ENCODE measurements at places on chromosomes 12 and 14.

DNA sequence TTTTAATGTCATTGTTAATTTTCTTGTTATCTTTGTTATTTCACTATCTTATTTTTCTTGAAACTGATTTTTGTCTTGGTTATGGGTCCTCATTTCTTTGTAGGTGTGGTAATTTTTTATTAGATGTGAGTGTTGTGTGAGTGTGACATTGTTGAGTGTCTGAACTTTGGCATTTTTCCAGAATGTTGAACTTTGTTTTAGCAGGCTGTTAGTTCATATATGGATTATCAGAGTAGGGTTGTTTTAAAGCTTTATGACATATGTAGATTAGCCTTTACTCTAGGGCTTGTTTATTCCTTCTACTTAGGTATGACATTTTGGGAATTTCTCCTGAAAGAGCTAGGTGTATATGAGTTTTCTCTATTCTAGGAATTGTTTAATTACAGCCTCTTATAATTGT is 103.9 kb downstream of the ARID2 start:
- ATAC-seq: no peak
- no peak overlapping the region for H3K27ac ChIP-seq
- no peak overlapping the region for H3K4me3 ChIP-seq
- H3K27me3 ChIP-seq: no peaks in the 10 kb centered on the region

GRCh38 chr14:92565718-92566115 is 52.1 kb downstream of the RIN3 start:
- peaks cover 13% of the 10 kb centered on the region for H3K36me3 ChIP-seq
- H3K27me3 ChIP-seq: no peaks in the 10 kb centered on the region
- ATAC-seq: no peak
- H3K4me3 ChIP-seq: no peak overlapping the region
- no peak overlapping the region for H3K27ac ChIP-seq

DNA sequence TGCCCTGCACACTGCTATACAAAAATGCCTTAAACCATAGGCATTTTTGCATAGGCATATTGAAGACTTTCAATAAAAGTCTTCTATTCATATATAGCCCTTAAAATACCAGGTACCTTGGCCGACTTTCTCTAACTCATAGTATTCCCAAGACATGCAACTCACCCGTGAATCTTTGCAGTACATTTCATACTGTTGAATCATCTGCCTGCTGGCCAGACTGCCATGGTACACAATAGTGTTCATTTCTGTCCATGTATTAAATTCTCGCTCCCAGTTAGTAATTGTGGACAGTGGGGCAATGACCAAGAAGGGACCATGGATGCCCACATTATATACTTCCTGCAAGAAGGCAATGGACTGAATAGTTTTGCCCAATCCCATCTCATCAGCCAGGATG is 24.3 kb upstream of the SUPT16H start:
- no peak for ATAC-seq
- no peaks in the 10 kb centered on the region for H3K4me1 ChIP-seq
- no peak overlapping the region for H3K4me3 ChIP-seq
- H3K27me3 ChIP-seq: no peaks in the 10 kb centered on the region
- no peak overlapping the region for H3K27ac ChIP-seq

- no peaks in the 10 kb centered on the region for H3K4me1 ChIP-seq
- no peaks in the 10 kb centered on the region for H3K27me3 ChIP-seq
- H3K36me3 ChIP-seq: no peaks in the 10 kb centered on the region
- ATAC-seq: no peak
- H3K27ac ChIP-seq: no peak overlapping the region
- H3K4me3 ChIP-seq: no peak overlapping the region
Measured at GRCh38 chr12:84034871-84035270, 877.7 kb downstream of the SLC6A15 start.

GRCh38 chr12:112549031-112549430 is 130.3 kb downstream of the PTPN11 start:
- no peak overlapping the region for H3K4me3 ChIP-seq
- peaks cover 48% of the 10 kb centered on the region for H3K27me3 ChIP-seq
- ATAC-seq: no peak
- H3K27ac ChIP-seq: no peak overlapping the region

- H3K27me3 ChIP-seq: peaks cover 45% of the 10 kb centered on the region
- H3K4me1 ChIP-seq: peaks cover 27% of the 10 kb centered on the region
- H3K36me3 ChIP-seq: peaks cover 42% of the 10 kb centered on the region
- H3K4me3 ChIP-seq: no peak overlapping the region
- peak overlapping the region; percentile 7 for H3K27ac ChIP-seq
Measured at GRCh38 chr12:47894068-47894467, 10.7 kb downstream of the VDR start.

GRCh38 chr14:32224737-32225377 is 21.8 kb upstream of the RNU6-8 start:
- H3K4me3 ChIP-seq: no peak overlapping the region
- H3K27ac ChIP-seq: peak overlapping the region; percentile 1
- H3K4me1 ChIP-seq: peaks cover 7% of the 10 kb centered on the region
- no peaks in the 10 kb centered on the region for H3K27me3 ChIP-seq
- H3K36me3 ChIP-seq: no peaks in the 10 kb centered on the region
- ATAC-seq: peak; percentile 83

- no peak overlapping the region for H3K4me3 ChIP-seq
- ATAC-seq: no peak
- H3K27me3 ChIP-seq: no peaks in the 10 kb centered on the region
- H3K27ac ChIP-seq: no peak overlapping the region
- peaks cover 51% of the 10 kb centered on the region for H3K4me1 ChIP-seq
- H3K36me3 ChIP-seq: peaks cover 41% of the 10 kb centered on the region
Measured at GRCh38 chr12:123243671-123244262, 10.5 kb downstream of the MTRFR start.

DNA sequence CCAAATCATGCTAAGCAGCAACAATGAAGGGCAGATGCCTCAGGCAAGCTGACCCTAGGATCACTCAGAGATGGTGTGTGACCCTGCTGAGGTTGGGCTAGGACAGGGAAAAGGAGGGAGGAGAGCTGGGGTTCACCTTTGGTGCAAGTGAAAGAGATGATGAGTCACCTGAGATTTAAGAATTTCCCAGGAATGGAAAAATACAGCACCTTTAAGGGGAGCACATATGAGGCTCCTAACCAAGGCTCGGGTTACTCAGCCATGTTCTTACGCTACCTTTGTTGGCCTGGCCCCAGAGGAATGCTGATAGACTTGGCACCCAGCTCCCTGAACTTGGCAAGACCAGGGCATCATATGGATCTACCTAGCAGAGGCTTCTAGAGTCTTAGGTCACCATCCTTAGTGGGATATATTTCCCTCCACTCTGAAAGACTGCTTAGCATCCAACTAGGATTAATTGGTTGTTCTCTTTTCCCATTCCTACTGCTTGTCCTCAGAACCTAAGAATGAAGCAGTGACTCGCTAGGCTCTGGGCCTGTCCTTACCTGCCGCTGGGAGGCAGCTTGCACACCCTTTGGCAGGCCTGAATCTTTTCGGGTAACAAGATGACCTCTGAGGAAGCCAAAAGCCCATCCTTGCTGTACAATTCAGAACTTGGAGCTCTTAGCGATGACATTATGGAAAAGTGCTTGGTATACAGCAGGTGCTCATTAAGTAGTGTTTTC is 4.0 kb upstream of the NAA25 start:
- ATAC-seq: no peak
- peak overlapping the region; percentile 46 for H3K27ac ChIP-seq
- peaks cover 22% of the 10 kb centered on the region for H3K4me1 ChIP-seq
- no peak overlapping the region for H3K4me3 ChIP-seq

DNA sequence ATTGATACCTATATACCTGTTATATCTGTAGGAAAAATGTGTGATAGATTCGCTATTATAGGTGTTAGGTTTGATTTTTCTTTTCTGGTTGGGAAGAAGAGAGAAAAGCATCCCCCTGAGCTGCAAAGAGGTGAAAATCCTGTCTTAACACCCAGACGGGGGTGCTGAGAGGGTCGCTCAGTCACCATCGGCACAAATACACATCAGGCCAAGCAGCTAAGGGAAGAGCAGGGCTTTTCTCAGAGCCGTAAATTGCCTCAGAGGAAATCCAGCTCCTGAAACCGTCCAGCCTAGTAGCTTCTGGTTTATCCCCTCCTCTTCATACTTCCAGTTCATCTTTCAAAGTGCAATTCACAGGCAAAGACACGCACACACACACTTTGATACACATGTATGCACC is 111.1 kb upstream of the OVCH1 start:
- H3K27me3 ChIP-seq: peaks cover 8% of the 10 kb centered on the region
- no peaks in the 10 kb centered on the region for H3K4me1 ChIP-seq
- ATAC-seq: no peak
- no peak overlapping the region for H3K4me3 ChIP-seq

- peaks cover 6% of the 10 kb centered on the region for H3K4me1 ChIP-seq
- H3K4me3 ChIP-seq: no peak overlapping the region
- no peak for ATAC-seq
- H3K27ac ChIP-seq: no peak overlapping the region
Measured at GRCh38 chr12:59678759-59679411, 83.1 kb downstream of the SLC16A7 start.
